ENCODE measurements at places on chromosomes 3 and 15.

DNA sequence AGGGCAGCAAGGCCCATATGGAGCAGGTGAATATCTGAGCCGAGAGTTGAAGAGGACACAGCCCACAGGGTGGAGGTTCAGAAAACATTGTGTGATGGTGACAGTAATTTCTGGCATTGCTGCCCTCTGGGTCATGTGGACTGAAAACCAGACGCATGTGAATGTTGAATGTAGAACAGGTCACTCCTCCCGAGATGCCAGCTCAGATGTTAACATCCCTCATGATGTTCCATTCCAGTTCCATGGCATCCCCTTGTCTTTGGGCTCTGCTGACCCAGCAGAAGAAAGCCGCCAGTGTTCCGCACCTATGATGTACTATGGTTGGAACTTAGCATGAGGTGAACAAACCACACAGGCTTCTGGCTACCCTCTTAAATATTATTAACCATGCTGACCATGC, 110.7 kb upstream of the CTDSPL start:
- no peak for DNase-seq

GRCh38 chr3:50226888-50227389, 9.1 kb upstream of the GNAI2 start:
- no peak for DNase-seq

DNA sequence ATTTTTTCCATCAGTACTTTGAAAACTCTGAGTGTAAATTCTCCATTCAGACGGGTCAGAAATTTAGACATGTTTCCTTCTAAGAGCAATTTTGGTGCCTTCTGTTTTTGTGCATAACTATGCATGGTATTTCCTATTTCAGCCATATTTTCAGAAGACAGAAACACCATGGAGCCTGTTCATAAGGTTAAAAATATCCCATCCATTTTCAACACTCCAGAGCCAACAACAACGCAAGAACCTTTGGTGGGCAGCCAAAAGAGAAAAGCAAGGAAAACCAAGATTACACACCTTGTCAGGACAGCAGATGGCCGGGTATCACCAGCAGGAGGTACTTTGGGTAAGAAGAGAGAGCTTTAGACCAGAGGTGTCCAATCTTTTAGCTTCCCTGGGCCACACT, 275.6 kb downstream of the BBX start:
- peak; percentile 33 for DNase-seq

DNA sequence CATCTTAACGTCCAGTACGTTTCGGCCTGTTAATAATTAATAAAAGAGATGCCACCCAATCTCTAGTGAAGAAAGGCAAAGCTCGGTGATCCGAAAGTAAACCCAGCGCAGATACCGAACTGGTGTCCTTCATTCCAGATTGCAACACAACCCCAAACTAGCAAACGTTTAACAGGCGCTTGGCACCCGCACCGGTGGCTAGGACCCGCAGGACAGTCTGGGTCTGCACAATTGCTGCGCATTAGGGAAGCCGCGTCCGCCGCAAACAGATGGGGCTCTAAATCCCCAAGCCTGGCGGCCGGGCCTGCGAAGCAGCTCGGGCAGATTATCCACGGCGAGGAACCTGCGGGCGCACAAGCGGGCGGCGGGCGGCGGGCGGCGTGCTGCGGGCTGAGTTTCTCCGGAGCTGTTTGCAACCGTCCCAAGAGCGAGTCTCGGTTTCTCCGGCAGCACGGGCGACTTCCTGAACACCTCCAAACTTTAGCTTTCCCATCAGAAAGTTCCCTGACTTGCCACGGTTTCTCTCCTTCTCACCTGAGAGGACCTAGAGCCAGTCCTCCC, 112.1 kb upstream of the ICE2 start:
- DNase-seq = peak; percentile 38

DNA sequence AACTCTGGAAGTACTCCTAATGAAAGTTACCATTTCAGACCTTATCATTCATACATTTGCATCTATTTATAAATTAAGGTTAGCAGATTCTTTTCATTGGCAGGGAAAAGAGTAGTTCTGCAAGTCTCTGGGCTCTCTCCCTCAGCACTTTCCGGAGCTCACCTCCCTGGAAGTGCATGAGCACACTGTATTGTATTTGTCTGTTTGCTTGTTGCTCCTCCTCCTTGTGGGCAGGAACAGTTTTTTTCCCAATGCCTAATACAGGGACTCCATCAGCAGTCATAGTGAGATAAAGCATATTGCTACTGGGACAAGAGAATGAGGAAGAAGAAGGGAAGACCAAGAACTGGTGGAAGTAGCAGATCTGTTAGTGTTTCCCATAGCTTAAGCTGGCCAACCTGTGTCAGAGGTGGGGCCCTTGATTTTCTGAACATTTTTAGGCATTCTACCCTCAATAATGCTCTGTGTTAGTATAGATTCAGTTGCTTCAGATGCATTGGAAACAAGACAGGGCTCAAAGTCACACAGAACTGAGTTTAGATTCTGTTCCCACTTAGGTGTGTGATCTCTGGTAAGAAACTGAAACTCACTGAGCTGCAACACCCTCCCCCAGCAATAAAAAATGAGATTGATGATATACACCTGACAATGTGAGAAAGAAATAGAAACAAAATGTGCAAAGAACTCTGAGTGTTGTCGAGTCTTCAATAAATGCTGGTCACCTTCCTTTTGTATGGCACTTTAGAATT, 407.8 kb downstream of the TUSC7 start:
- no peak for DNase-seq

GRCh38 chr3:126317029-126317996, 39.9 kb downstream of the KLF15 start:
- no peak for DNase-seq

DNA sequence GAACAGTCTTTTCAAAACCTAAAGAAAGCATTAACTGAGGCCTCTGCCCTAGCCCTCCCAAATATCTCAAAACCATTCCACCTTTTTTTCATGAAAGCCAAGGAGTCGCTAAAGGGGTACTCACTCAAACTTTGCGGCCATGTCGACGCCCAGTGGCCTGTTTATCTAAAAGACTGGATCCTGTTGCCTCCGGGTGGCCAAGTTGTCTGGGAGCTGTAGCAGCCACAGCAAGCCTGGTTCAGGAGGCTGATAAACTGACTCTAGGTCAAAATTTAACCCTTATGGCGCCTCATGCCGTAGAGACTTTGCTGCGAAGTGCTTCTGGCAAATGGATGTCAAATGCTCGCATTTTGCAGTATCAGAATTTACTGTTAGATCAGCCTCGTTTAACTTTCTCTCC, 39.5 kb downstream of the ZBTB11 start:
- DNase-seq = no peak

DNA sequence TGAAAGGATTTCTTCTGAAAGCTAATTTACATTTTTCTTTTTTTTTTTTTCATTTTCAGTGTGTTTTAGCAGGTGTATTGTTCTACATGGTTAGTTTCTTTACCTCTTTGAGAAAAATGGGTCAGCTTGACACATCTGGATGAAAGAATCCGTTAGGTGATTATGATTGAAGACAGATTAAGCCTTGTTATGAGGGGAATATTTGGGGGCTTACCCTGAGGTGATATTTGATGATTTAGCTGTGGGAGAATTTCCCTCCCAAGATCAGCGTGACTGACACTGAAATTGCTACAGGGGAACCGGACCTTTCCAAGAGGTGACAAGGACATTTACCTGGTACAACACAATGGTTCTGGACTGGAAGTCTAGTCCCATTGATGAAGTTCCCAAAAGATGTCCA, 147.5 kb downstream of the NFKBIZ start:
- no peak for DNase-seq

DNA sequence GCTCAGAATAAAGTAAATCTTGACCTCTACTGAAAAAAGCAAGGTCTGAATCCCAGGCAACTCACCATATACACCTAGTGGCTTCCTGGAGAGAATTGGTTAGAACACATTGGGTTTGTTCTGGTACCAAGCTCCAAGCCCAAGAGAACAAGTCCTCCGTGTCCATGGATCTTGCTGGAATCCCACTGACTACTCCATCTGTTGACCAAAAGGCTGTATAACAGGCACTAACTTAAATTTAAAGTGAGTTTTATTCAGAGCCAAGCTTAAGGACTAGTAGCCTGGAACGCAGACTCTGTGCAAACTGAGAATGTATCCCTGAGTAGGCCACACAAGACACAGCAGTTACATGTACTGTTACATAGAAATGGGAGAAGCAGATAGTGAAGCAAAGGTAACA, 342.1 kb upstream of the LRRC3B start:
- no peak for DNase-seq

GRCh38 chr3:34200576-34200975, 402.1 kb downstream of the PDCD6IP start:
- no peak for DNase-seq

DNA sequence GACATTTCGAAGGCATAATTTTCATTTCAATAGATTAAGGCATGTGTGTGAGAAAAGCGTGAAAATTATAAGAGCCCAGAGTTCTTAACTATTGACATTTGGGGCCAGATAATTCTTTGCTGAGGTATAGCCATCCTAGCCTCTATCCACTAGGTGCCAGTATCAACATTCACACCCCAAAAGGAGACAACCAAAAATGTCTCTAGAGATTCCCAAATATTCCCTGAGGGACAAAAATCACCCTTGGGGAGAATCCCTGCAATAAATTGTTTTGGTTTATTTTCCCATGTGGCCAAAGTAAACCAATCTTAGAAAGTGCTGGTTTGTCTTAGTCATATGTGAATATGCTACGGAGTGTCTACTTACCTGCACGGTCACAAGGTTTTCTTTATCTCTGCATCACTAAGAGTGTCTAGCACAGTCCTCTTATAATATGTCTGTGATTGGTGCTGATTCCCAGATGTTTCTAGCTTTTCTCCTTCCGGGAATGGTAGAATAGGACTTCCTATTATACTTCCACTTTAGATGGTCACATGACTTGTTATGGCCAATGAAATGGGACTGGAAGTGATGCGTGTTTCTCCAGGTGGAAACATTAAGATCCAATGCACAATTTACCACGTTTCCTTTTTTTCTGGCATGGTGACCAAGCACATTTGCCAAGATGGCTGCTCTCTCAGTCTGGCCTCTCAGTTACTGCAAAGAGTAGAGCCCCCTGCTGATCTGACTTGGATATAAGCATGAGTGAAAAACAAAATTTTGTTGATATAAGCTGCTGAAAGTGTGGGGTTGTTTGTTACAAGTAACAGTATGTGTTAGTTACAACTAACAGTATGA, 8.0 kb upstream of the KBTBD8 start:
- DNase-seq = no peak

DNA sequence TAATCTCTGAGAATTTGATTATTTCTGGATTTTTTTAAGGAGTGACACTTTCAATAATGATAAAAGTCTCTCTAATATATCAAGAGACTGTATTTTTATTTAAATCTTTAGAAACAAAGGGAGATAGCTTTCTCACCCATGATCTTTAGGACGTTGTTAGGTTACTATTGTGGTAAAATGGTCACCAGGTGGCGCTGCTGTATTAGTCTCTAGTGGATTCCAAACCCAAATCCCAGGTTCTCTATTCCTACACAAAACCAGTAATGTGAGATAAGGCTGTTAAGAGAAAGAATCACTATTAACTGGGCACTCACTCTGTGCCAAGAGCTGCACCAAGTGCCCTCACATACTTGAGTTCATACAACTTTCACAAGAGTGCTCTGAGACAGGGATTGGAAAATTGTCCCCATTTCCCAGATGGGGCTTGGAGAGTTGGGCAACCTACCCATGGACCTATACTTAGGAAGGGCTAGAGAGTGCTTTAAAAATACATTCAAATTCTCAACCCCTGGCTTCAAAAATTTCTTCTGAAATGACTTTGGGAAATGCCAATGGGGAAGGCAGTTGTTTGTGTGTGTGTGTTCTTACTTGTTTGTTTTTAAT, 593.4 kb upstream of the TGFBR2 start:
- DNase-seq = peak; percentile 60

DNA sequence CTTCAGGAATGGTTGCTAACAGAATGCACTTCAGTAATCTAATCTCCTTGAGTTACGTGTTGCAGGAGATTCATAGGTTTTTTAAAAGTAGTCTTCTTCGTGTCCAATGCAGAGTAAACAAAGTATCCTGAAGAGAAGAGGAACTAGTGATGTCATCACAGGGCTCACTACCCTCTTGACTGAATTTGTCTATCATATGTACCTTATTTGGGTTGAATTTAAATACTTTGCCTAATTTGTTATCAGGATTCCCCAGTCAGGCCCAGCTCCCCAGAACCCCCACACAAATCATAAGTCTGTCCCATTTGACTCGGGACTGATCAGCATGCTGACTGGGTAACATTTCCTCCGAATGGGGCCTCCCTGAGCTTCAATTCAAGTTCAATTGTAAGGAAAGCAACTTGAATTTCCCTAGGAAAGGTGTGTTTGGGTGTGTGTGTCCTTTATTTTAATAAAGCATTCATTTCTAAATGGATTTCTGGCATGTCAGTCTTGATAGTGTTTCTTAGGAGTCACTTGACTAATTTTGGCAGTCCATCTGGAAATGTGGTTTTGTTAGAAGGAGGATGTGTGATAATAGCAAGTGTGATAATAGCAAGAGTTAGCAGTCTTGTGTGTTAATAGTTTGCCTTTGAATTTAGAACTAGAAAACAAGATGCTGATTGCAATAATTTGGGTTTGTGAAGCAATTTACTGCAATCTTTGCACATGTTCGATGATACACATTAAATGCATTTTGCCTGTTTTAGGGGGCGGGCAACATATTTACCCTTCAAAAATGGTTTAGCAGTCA, 21.9 kb downstream of the OXNAD1 start:
- no peak for DNase-seq

DNA sequence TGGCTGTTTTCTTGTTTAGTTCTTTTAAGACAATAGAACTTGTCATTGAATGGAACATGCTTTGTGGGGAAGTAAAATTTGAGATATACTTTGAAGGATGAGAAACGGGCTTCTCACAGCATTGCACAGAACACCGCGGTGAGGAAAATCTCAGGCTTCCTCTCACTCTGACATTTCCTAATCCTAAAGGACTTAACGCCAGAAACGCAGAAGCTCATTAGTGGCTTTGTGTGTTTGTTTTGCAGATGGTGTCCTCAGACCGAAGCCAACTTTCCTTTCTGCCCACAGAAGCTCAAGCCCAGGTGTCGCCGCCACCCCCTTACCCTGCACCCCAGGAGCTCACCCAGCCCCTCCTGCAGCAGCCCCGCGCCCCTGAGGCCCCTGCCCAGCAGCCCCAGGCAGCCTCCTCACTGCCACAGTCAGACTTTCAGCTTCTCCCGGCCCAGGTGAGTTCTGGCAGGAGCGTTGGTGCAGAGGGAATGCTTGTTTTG, 78.9 kb upstream of the BLM start:
- no peak for DNase-seq

DNA sequence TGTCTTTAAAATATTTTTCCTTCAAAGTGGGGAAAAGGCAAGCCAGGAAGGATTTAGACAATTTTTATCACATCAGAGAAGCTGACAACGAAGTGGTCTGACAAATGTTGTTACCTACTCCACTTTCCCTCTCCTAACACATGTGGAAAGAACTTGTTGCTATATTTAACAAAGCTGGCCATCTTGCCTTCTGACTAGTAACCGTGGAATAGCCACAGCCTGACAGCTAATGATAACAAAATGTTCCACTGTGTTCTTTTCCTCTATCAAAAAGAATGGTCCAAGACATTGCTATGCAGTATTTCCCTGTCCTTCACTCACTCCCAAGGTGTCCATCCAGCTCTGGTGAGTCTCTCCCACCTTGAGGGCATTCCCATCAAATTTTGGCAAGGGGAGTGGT, 481.4 kb upstream of the THBS1 start:
- no peak for DNase-seq

Measured in AG08395 (cell line).